ENCODE measurements at places on chromosomes 12 and 14.
A peak's percentile ranks its signal among the peaks of the same experiment; 100 is the strongest.

GRCh38 chr14:61376314-61376713 lies 54.9 kb downstream of the PRKCH start:
- no peak for DNase-seq

GRCh38 chr14:96031691-96032090 lies 7.5 kb upstream of the C14orf132 start:
- DNase-seq, result no peak

- DNase-seq, result no peak
Measured at GRCh38 chr14:51240804-51241380, 845 bp downstream of the TMX1 start.

- no peak for DNase-seq
Measured at GRCh38 chr14:82482345-82482744, 948.7 kb upstream of the SEL1L start.

- no peak for DNase-seq
Measured at GRCh38 chr12:101829639-101830366, 956 bp downstream of the GNPTAB start.

- no peak for DNase-seq
Measured at GRCh38 chr12:106934277-106934676, 21.4 kb upstream of the TMEM263 start.

GRCh38 chr14:68361231-68361630 lies 431.6 kb downstream of the ZFP36L1 start:
- no peak for DNase-seq

GRCh38 chr14:71970272-71970671 lies 38.0 kb downstream of the RGS6 start:
- no peak for DNase-seq

DNA sequence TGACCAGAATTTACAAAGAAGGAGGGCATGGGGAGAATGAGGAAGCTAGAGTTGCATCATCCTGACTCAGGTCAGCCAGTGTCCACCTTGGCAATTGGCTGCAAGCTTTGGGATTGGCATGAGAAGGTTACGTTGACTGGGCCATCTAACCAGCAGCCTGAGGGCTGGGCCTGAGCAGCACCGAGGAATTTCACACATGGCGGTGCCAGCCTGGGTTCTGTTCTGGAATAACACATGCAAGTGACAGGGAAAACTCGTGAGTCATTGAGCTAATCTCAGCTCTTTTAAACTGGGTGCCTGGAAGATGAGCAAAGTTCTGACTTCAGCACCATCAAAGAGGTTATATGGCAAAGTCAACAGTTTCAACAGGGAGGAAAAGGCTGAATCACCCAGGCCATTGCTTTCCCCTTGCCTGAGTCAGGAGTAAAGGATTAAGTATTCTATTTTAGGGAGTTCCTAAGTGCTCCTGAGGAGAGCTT lies 543.2 kb upstream of the TBX3 start:
- no peak for DNase-seq

- DNase-seq, result no peak
Measured at GRCh38 chr12:124913474-124914391, 717 bp downstream of the UBC start.

GRCh38 chr12:67535176-67535575 lies 113.4 kb upstream of the DYRK2 start:
- DNase-seq, result no peak

GRCh38 chr12:17206553-17206952 lies 600.6 kb upstream of the LMO3 start:
- no peak for DNase-seq

- no peak for DNase-seq
Measured at GRCh38 chr12:128976120-128976738, 123.0 kb downstream of the GLT1D1 start.

DNA sequence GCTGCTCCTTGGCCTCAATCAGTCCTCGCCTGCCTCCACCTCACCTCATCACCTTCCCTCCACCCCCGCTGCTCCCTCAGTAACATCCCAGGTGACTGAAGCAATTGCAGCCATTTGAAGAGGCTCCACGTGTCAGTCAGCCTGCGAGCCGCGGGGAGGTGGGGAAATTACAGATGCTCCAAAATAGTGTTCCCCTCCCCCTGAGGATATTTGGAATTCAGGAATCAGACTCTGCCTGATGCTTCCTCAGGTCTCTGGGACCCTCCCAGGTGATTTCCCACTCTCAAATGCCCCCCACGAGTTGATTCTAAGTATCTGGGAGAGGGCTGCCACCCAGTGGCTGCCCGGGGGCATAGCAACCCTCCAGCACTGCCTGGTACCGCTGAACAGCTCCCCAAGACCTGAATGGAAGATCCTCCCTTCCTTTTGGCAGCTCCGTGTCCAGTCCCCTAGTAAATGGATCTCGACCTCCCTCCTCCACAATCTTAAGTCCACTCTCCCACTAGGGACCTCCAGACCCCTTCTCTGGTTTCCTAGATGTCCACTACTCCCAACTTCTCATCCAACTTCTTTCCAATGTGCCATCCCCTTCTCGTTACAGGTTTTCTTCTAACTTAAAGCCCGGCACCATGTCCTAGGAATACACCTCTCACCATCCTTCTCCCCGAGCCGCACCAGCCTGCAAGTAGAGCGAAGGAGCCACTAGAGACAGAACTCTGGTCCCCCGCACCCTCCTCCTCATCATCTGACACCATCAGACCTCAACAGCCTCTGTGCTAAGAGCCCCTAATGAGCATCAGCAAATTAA lies 1.4 kb upstream of the ASIC1 start:
- DNase-seq, result peak; percentile 39

DNA sequence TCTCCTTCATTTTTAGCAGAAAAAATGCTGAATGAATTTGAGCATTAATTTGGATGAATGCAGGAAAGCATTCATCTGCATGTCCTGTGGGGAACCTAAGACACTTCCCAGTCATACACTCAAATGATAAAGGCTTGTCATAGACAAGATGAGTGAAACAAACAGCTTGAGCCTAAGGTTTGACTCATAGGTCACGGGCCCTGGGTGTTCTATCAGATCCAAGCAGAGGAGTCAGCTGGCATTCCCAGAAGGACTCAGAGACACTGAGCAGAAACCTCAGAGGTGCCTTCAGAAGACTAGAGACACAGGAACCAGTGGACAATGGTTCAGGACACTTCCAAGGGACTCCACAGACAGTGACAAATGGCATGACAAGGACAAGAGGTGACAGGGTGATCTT lies 183.9 kb downstream of the NTF3 start:
- no peak for DNase-seq

DNA sequence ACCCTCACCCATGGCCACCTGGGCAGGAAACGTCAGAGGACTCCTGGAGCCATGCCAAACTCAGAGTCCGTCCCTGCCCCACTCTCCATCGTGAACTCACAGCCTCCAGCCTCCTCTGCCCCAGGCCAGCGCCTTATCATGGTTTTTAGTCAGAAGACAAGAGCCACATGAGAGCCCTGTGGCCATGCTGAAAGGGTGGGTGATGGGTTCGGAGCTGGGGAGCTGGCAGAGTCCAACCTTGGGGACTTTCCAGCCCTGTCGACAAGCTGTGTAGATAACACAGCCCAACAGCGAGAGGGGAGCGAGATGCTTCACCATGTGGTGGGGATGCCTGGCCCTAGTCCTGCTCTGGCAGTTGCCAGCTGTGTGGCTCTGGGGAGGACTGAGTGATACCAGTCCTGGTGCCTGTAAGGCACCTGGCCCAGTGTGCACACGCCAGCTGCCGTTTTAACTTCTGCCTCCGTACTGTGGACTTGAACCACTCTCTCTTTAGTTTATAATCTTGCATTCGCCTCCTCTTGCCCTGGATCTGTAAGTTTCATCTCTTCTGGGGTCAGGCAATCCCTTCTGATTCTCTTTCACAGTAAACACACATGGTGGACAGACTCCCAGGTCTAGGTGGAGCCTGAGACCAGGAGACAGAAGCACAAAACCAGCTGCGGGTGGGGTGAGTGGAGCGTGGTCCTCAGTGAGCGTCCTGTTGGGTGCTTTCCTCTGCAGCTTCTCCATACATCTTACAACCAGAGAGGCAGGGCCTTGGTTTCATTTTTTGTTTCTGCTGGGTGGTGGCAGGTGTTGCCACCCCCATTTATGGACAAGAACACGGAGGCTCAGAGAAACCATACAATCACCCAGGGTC lies 55.3 kb downstream of the RIN3 start:
- DNase-seq, result no peak

DNA sequence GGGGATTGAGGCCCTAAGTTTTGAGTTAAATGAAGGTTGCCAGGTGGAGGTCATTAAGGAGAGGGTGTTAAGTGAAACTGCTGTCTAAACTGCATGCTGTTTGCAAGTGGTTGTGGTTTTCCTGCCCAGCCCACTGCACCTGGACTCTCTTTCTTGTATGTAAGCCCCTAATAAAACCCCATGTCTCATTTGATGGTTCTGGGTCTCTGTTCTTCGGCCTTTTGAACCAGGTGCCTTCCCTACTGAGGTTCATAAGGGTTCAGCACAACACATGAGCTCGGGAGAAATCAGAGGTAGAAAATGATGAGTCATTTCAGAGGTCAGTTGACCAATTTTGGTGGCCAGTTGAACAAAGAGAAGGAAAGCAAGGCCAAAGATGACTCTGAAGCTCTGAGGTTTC lies 382.5 kb downstream of the RPS29 start:
- DNase-seq, result no peak

- no peak for DNase-seq
Measured at GRCh38 chr12:131372171-131372475, 338.8 kb upstream of the SFSWAP start.

All from NCI-H2081 treated with DMSO at 0.1 percent for 48 hours (cell line).